Large intestine (tissue), 12 donors: ENCODE measurements at places on chromosomes 11 and 22.

DNA sequence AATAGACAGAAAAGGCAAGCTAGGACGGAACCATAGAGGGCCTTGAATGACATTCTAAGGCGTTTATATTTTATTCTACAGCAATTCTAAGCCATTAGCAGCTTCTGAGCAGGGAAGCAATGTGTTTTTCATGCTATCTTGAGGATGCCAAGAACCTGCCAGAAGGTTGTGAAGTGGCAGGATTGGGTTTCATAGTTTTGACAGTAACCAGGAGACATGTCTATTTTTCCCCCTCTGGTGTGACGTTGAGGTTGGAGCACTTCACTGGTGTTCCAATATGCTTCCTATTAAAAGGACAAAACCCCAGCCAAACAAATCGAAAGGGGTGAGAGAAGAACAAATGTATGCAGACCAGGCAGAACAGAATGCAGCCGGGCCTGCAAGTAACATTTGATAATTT is 148.2 kb downstream of the SPATA19 start:
- no peak for DNase-seq

DNA sequence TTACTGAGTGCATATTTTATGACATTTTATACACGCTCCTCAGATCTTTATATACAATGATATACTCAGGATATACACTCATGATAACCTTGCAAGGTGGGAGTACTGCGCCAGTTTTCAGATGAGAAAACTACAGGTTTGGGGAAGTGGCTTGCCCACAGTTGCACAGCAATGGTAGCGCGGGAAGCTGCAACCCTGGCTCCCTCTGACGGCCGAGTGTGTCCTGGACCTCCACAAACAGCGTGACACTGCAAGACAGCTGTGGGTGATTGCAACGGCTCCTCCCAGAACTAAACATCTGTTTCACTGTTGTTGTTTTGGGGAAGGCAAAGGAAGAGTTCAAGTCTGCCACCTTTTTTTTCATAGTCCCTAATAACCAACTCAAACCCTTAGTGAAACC is 47.0 kb downstream of the PACSIN2 start:
- no peak for DNase-seq

- DNase-seq: no peak
Observed at GRCh38 chr11:57126766-57127400, 54.9 kb upstream of the LRRC55 start.

GRCh38 chr11:5153574-5154431 is 754 bp downstream of the OR52A1 start:
- no peak for DNase-seq

DNA sequence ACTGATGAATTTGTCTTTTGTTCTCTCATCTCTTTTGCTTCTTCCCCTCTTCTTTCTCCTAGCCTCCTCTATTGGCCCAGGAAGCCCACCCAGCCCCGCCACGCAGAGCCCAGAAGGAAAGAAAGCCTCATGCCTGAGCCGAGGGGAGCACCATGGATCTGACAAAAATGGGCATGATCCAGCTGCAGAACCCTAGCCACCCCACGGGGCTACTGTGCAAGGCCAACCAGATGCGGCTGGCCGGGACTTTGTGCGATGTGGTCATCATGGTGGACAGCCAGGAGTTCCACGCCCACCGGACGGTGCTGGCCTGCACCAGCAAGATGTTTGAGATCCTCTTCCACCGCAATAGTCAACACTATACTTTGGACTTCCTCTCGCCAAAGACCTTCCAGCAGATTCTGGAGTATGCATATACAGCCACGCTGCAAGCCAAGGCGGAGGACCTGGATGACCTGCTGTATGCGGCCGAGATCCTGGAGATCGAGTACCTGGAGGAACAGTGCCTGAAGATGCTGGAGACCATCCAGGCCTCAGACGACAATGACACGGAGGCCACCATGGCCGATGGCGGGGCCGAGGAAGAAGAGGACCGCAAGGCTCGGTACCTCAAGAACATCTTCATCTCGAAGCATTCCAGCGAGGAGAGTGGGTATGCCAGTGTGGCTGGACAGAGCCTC is 3.8 kb downstream of the ZBTB16 start:
- DNase-seq: no peak

DNA sequence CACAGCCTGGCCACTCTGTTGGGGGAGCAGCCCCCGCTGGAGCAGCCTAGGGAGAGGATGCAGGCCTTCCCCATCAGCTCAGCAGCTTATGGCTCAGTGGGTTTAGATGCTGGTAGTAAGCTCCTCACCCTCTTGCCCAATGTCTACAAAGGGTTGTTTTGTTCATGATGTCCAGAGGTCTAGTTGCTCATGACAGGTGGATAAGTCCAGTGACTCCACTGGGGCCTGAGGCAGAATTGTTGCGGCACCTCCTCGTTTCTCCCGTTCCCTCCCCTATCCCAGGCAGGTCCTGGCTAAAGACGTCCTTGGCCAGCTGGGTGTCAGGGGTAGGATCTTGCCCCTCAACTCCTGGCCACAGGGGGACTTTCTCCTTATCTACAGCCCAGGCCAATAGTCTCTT is 233.5 kb upstream of the B3GAT1 start:
- no peak for DNase-seq

DNA sequence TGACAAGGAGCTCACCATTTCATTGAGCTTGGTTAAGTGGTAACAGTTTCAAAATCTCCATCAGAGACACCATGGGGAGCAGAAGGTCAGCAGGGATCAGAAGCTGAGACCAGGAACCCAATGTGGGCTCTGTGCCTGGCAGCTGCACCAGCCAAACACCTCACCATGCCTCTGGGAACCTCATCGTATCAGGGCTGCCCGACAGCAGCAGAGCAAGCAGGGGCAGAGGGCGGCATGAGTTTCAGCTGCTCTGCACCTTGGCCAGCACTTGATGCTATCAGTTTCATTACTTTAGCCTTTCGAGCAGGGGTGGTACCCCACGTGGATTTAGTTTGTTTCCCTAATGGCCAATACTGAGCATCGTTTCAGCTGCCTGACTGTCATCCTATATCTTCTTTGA is 77.8 kb downstream of the DGCR2 start:
- no peak for DNase-seq

- no peak for DNase-seq
Observed at GRCh38 chr22:19630614-19631013, 83.7 kb upstream of the SEPTIN5 start.

GRCh38 chr11:47387944-47388696 is 9.8 kb upstream of the SPI1 start:
- peak; percentile 23 for DNase-seq

- DNase-seq: no peak
Observed at GRCh38 chr11:2772544-2773031, 72.8 kb upstream of the KCNQ1OT1 start.

DNA sequence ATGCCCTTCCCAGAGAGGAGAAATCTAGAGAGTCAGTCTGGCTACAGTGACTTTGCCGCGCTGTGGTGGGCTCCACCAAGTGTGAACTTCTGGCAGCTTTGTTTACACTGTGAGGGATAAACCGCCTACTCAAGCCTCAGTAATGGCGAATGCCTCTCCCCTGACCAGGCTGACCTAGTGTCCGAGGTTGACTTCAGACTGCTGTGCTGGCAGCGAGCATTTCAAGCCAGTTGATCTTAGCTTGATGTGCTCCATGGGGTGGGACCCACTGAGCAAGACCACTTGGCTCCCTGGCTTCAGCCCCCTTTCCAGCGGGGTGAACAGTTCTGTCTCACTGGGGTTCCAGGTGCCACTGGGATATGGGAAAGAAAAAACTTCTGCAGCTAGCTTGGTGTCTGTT is 38.6 kb upstream of the PTH start:
- DNase-seq: no peak

DNA sequence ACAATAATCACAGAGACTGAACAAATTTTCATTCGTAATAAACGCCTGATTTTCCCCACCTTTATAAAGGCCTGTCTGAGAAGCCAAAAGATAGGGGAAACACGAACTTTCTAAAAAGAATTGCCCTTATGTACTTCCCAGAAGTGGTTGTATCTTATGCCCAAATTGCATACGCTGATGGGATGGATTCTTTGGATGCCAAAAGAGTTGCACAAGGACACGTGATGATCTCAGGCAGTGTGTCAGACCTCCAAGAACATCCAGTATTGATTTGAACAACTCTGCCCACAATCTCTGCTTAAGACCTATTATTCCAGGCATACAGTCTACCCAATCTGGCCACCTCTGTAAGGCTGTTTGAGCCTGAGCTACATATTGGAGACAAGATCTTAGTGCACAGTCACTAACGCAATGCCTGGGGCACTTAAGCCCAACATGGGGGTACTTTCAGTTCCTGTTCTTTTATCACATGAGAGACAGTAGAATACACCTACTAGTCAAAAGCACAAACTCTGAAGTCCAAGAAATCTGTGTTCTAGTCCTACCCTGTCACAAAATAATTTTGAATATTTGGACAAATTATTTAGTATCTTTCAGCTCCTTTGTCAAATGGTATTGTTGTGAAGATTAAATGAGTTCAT is 38.9 kb downstream of the OR10A6 start:
- DNase-seq: no peak
